Retinal pigment epithelial cell (primary cell): ENCODE measurements at places on chromosomes 2 and 18.

DNA sequence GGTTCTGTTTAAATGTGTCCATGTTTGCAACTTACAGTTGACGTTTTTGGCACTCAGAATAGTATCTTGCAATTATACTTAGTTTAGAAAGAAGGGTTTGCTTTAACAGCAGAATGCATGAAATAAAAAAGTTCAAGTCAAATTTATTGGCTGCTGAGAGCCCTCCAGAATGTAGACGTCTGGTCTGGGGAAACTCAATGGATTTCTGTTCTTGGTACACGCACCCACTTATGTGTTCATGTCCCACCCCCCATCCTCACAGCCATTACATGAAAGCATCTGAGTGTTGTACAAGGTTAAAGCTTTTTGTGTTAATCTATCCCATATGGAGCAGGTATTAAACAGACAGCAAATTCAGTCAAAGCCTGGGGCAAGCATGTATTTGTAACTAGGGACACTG, 219.5 kb downstream of the SOX11 start:
- DNase-seq: no peak

- DNase-seq: peak; percentile 80
These were observed at the start of gene CYBRD1 for GRCh38 chr2:171522052-171522787. TSS of gene CYBRD1 (plus strand) at chr2:171522474. CDS start at chr2:171522546, 72 bp downstream.

DNA sequence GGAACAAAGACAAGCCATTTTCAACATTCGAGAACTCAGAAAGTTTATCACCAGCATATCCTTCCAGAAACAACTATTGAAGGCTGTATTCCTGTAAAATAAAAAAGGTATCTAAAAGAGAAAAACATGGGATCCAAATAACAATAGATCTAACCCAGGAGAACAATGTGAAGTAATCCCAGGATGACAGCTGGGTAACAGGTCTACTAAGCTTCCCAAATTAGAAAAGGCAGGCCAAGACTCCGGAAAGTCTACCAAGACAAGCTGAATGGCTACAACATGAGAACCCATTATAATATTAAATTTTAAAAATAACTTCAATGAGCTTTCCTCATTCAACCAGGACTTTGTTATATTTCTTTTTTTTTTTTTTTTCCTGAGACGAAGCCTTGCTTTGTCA, 6.5 kb downstream of the PIAS2 start:
- DNase-seq: no peak

GRCh38 chr18:45686891-45687611, 36.9 kb upstream of the SLC14A1 start:
- no peak for DNase-seq

DNA sequence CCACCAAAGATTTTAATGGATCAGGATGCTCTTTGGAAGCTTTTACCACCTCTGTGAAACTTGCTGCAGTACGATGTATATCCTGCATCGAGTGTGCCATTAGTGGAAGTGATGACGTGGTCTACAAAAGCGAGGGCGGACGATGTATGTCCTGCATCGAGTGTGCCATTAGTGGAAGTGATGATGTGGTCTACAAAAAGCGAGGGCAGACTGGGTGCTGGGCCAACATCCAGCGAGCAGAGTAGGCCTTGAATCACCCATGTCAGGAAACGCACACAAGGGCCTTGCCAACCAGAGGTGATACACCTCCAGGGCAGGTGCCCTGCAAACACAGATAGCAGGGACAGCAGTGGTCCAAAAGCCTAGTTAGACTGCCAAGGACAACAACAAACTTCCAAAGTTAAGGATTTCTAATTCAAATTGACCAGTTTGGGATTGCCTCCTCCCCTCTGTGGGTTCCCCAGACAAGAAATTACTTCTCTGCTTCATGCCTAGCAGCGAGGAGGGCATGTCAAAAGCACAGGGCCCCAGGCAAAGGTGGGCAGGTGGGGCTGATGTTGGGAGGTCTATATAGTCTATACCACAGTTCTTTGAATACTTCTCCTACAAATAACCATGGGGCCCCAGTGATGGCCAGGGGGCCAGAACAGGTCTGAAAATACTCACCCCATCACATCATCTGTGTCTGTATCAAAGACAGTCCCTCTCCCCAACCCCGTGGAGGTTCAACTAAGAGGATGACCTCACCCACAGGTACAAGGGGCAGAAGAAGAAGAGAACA, 70.2 kb downstream of the ADD2 start:
- DNase-seq: no peak

- DNase-seq: no peak
These were observed 6.4 kb downstream of the GPR35 start for GRCh38 chr2:240631548-240632305.

- DNase-seq: no peak
These were observed 53.4 kb downstream of the LPIN1 start for GRCh38 chr2:11799826-11800225.

GRCh38 chr2:68925295-68925896, 27.3 kb downstream of the GKN2 start:
- DNase-seq: no peak

DNA sequence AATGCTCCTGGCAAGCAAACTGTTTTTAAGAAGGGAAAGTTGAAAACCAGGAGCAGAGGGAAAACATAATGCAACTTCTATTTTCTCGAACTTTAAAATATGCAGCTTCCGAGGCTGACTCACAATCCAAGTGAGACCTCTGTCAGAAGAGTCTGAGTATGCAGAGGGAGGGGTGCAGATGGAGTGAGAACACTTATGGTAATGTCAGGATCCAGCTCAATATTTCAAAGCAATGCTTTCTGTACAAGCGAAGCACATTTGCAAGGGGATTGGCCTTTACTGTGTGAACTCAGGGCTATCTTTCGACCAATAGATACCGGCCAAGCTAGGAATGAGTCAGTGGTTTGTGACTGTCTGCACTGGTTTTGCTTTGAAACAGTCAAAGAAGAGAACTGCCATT, 242.7 kb downstream of the CNTNAP5 start:
- DNase-seq: peak; percentile 75

- no peak for DNase-seq
These were observed 42.5 kb downstream of the GREB1L start for GRCh38 chr18:21284540-21284939.

- no peak for DNase-seq
These were observed 275.9 kb upstream of the HS6ST1 start for GRCh38 chr2:128594651-128594910.

DNA sequence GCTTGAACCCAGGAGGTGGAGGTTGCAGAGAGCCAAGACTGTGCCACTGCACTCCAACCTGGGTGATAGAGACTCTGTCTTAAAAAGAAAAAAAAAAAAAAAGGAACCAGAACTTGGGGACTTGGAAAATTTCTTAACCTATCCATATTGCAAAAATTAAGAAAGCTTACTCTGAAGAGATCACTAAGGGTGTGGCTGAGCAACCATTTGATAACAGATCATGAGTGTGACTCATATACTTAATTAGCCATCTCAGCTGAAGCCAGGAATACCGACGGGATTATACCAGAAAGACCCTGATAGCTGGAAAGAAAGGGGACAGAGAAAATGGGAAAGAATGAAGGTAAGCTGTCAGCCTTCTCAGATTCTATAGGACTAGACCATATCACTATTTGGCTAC, 7.1 kb upstream of the ADD2 start:
- DNase-seq: no peak

DNA sequence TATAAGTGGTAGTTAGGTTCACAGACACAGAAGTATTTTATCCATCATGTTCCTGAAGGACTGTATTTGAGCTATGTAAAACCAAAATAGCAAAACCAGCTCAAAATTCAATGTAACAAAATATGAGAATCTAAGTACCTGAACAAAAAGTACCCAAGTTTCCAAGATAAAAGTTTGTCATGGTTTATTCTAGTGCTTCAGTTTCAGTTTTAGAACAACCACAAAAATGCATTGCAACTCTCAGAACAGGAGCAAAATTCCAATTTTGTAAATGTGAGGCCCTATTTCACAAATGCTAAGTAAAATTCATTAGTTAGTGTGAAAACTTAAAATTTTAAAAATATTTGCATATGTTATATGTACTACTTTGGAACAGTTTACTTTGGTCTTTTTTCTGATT, 5.0 kb upstream of the ALPK2 start:
- DNase-seq: no peak

- DNase-seq: no peak
These were observed 2.8 kb downstream of the NTSR2 start for GRCh38 chr2:11667194-11667593.

DNA sequence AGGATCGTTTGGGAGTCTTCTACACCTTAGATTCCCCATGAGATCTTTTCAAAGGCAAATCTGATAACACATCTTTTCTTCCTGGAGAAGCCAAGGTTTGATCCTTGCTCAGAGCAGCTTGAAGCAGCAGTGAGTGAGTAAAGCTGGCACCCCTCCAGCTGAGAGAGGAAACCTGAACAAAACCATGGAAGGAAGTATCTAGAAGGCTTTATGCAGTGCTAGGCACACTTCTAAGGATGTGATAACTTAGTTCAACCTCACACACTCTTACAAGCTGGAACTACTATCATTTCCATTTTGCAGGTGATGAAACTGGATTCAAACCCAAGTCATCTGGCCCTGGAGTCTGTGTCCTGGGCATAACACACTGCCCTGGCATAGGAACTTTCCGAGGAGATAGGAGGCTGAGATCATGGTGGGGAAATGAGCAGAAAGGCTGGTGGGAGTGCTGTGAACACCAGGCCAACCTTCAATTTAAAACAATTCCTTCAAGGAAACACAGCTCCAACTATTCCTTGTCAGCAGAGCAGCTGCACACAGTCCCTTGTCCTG, 71.2 kb downstream of the CTAGE1 start:
- no peak for DNase-seq

GRCh38 chr2:201090574-201090973, 18.8 kb downstream of the NDUFB3 start:
- no peak for DNase-seq

DNA sequence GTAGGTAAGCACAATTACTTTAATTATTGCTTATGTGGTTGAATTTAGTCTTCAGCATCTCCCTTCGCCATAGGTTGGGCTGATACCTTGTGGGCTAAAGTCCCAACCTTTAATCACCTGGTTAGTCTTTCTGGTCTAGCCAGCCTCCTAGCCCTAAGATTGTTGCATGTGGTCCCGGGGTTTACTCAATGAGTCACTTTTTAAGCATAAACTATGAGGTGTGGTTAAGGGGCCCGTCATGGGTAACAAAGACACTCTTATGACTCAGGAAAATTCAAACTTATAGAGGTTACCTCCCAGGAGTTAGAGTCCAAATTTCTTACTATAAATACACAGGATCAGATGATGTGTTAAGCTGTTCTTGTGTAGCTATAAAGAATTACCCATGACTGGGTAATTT, 841.6 kb downstream of the TRIB2 start:
- peak; percentile 98 for DNase-seq

DNA sequence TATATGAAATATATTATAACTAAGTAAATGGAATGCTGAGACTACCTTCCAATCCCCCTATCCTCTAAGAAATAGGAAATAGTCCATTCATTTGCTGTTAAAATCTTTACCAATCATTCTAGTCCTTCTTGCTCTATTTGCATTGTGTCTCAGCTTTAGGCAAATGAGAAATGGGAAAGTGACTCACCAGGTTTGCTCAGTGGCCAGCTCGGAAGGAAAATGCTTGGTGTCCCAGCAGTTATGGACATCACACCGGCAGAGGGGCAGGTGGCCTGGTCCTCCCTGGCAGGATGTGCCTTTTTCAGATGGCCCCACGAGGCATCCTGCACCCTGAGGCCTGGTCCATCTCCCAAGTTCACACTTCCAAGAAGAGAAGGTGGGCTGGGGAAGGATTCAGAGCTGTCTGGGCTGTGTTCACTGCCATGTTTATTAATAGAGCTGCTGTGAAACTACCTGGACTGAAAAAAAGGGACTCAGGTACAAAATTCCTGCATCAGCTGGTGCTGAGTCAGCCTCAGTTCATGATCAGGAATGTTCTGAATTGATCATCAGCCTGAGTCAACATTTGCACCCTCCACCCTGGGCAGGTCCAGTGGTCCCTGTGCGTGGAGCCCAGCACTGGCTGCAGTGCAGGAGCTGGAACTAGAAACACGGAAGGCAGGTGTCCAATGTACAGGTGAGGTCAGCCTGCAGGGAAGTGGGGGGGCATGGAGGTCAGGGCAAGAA, 60.1 kb upstream of the ARL4C start:
- DNase-seq: no peak

DNA sequence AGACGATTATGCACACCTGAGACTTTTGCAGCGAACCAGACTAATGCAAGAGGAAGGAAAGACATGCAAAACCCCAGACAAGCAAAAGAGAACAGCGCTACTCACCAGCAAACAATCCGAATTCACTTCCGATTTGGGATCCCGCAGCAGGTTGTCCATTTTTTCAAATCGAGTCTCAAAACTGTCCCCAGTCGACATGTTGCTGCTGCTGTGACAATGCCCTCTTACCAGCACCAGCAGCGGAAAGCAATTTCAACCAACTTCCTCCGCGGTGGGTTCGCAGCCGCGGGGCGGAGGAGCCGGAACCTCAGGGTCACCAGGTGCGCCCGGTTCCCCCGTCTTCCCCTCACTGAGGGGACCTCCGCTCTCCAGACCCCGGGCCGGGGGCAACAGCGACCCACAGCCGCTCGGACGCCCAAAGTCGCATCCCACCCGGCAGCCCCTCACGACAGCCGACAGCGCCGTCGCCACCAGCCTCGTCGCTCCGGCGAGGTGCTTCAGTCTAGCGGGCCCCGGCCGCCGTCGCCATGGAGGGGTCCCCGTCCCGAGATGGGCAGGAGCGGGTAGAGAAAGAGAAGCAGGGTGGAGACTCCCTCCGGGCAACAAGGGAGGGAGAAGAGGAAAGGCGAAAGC, 784 bp downstream of the ROCK1 start:
- DNase-seq: no peak

DNA sequence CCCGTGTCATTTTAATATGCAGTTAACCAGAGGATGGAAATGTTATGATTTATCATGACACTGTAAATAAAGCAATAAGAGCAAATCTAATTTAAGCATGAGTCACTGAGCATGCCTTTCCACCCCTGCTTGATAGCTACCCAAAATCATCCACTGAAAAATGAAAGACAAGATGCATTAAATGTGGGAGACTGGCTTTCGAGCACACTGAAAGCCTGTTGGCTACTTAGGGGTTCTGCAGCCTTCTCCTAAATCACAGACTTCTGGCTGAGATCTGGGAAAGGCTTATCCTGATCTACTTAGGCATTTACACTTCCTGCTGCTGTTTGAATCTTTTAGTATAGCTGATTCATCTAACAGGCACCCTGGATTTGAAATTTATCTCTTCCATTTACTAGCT, 778.3 kb upstream of the CDH7 start:
- DNase-seq: peak; percentile 28

DNA sequence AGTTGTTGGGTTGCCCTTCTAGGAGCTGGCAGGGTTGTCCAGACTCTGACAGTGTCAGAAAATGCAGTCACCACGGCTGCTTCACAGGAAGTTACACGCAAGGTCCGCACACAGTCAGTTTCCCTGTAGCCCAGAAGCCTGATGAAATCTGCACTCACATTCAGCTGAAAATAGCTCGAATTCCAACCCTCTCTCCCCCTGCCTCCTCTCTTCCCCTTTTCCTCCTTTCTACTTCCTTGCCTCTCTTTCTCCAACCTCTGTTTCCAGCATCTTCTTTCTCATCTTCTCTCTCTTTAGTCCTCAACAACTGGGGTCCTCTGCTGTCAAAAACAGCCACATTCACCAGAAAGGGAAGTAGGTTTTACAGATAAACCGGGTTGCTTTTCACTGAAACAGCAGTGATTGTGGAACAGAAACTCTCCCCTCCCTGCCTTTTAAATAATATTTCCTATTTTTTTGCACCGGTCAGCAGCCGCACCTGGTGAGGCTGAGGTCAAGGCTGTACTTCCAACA, 69.3 kb downstream of the BCL11A start:
- DNase-seq: peak; percentile 19

GRCh38 chr2:74620671-74621070, 27.5 kb downstream of the M1AP start:
- DNase-seq: no peak
